ENCODE measurements at places on chromosomes 5 and 9.

DNA sequence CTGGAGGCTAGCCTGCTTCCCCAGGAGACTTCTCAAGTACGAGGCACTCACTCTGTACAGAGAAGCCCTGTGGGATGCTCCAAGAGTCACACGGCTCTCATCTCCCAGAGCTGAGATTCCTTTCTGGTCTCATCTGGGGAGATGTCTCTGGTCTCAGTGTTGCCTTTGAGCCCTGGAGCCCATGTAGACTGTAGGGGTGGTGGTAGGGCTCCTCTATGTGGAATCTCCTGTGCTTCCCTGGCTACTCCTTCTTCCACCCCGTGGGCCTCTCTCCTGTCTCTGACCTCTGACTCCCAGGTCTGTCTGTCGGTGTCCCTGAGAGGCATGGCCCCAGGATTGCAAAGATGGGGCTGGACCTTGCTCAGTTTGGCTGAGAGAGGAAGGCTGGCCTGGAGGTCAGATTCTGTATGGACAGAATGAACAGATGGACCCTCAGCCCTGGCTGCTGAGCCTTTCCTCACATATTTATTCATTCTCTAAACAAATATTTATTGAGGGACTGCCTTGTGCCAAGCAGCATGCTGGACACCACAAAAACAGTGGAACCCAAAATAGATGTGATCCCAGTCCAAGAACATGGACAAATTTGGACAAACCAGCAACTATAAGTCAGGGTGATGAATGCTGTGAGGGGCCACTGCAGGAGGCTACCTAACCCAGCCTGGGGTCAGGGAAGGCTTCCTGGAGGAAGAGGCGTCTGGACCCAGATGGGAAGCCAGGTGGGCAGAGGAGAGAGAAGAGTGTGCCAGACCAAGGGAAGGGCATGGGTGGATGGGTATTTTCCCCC lies 2.6 kb downstream of the CCL19 start:
- no peak for DNase-seq

GRCh38 chr5:171409164-171410136 lies 10.0 kb upstream of the FGF18 start:
- DNase-seq: no peak

DNA sequence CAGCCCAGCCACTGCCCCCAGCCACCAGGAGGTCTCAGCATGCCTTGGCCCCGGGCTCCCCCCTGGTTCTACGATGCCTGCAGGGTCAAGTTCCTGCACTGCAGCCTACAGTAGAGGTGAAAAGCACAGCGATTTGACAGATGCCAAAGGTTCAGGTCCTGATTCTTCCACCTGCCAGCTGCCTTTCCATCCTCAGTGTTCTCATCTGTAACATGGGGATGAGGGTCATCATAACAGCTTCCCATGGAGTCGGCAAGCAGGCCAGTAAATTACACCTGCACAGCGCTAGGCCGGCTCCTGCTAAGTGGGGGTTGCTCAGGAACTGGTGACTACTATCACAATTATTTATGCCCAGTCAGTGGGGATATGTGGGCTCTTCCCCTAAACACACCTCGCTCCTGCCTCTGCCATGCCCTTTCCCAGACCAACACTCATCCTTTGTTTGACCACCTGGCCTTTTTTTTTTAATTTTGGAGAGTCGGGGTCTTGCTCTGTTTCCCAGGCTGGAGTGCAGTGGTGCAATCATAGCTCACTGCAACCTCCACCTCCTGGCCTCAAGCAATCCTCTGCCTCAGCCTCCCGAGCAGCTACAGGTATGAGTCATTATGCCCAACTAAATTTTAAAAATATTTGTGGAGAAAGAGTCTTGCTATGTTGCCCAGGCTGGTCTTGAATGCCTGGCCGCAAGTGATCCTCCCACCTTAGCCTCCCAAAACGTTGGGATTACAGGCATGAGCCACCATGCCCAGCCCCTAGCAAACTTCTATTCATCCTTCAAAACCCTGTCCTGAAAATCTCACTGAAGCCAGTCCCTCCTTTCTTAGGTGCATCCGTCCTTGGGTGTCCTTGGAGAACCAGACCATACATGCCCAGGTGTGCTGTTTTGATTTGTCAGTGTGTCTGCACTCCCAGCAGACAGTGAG lies 6.4 kb downstream of the ENG start:
- no peak for DNase-seq

GRCh38 chr5:172010278-172010677 lies 3.8 kb upstream of the FBXW11 start:
- DNase-seq: peak; percentile 55

- no peak for DNase-seq
These were observed 530.3 kb downstream of the RASEF start for GRCh38 chr9:82532504-82533180.

DNA sequence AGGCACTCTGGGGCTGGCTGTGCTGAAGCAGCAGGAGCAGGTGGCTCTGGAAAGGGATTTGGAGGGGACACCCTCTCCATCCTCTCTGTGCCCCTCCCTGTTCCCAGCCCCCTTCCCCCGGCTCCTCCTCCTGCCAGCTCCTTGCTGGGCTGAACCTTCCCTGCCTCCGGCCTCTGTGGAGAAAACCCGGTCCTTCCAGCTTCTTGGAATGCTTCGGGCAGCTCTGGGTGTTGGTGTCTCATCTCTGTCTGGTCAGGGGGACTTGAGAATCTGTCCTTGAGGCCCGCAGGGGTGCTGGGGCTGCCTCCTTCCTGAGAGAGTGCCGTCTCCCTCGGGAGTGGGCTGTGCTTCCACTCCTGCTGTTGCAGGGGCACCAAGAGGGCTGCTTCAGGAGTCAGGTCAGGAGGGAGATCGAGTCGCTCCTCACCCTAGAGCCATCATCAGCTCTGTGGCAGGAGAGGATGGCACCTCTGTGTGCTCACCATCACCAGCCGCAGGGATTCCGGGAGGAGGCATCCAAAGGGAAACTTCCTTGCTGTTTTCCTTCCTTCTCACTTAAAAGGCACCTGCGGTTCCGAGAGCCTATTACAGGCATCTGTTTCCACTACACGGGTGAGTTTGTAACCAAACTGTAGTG lies 30.6 kb downstream of the NDUFS6 start:
- no peak for DNase-seq

GRCh38 chr9:104999136-104999535 lies 71.2 kb upstream of the ABCA1 start:
- DNase-seq: no peak

DNA sequence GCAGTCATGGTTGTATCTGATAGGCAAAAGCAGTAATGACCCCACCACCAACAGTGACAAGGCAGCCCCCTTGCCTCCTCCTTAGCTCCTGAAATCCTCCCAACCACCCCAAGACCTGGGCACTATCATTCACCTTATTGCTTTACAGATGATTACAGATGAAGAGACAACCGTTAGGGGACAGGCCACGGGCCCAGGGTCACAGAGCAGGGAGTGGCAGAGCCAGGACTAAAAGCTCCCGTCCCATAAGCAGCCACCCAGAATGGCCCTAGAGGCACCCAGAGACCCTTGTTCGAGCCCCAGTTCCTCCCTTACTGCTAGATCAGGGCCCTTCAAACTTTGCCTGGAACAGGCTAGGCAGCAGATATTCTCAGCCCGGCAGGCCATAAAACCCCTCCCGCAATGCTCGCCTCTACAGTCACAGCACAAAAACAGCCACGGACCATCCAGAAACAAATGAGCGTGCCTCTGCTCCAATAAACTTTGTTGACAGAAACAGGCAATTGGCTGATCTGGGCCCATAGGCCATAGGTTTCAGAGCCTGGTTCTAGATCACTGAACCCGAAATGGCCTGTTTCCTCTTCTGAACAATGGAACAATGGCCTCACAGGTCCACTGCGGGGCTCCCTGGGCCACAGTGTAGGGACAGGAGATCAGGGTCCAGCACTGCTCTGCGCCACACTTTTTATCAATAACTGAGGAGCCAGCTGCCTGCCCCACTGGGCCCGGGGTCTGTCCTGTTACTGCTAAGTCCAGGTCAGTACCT lies 67.0 kb downstream of the LRSAM1 start:
- no peak for DNase-seq

DNA sequence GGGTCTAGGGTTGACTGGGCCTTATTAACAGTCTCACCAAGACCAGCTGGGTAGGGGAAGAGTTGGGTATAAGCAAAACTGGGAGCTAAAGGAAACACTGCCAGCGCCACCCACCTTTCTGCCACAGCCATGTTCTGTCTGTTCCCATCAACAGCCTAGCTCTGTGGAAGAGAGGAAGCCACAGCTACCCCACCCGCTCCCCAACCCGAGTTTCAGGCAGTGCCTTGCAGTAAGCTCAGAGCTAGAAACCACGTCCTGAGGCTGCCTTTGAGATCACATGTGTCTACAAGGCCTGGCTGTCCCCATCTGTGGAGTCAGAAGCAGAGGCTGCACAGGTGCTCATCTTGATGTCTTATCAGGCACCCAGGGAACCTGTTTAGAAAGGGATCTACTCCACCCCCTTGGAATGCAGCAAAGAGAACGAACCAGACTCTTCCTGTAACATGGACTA lies 15.3 kb downstream of the HNRNPH1 start:
- no peak for DNase-seq

GRCh38 chr5:176658817-176659511 lies 11.7 kb downstream of the TSPAN17 start:
- DNase-seq: no peak

DNA sequence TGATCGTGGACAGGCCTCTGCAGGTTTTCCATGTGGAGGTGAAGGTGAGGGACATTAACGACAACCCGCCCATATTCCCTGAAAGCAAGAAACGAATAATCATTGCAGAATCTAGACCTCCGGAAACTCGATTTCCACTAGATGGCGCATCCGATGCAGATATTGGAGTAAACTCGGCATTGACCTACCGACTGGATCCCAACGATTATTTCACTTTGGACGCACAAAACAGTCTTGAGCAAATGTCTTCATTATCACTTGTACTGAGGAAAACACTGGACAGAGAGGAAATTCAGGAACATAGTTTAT lies 621 bp downstream of the PCDHA13 start:
- no peak for DNase-seq

- DNase-seq: no peak
These were observed 117.4 kb downstream of the NPR3 start for GRCh38 chr5:32828492-32828891.

DNA sequence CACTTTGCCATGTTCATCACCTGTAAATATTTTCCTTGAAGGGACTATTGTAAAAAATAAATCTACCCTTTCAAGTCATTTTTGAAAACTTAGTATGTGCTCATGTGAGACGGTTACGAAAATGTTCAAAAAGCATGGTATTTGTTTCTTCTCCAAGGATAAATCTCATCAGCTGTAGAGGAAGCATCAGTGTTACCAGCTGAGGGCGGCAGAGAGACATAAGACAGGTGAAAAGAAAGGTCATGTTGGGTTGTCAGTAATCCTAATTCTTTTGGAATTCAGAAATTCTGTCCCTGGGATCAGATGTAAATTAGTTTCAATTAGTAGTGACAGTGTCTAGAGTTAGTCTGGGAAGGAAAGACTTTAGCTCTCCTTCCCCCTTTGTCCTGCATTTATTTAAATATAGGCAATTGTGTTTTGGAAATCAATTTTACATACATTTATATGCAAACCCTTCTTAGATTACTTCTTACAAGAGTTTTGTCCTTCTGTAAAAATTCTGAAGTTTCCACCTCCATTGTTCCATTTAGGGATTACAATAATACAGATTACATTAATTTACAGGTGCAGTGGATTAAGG lies 791.9 kb upstream of the CDH6 start:
- peak; percentile 38 for DNase-seq

DNA sequence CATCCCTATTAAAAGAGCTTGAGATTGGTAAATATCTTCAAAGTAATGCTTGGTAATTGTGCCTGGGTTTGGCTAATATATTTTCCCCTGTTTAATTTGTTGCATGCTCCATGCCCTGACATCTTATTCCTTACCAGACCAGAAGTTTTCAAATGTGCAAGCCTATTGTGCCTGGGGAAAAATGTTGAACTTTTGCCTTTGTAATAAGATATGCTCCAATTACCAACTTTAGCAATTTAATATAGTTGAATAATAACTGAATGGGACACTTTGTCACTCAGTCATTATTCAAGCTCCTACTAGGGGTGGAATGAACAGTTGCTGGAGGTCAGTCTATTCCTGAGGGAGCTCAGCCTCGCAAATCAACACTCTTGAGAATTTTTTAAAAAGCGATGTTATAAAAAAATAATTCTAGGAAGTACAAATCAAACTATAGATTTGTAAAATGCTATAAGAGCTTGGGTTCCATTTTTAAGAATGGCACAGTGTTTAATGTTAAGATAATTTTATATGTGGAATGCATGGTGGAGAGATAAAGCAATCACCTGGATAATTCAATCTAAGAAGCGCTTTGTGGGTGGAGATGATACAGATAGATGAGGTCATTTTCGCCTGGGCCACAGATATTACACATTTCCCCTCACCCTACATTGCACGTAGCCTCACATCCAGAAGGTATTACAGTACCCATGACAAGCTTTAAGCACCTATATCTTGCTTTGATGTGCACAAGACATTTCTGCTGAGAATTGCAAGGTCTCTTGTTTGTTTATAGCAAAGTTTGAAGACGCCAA lies 231.8 kb downstream of the PIK3R1 start:
- DNase-seq: no peak

- no peak for DNase-seq
These were observed 42.1 kb downstream of the OTULIN start for GRCh38 chr5:14706615-14707021.

GRCh38 chr9:115910959-115911358 lies 242.6 kb upstream of the PAPPA start:
- no peak for DNase-seq
